Effector CD4-positive, alpha-beta T cell (primary cell): ENCODE measurements at places on chromosomes 7 and 10.
A peak's percentile ranks its signal among the peaks of the same experiment; 100 is the strongest.

DNA sequence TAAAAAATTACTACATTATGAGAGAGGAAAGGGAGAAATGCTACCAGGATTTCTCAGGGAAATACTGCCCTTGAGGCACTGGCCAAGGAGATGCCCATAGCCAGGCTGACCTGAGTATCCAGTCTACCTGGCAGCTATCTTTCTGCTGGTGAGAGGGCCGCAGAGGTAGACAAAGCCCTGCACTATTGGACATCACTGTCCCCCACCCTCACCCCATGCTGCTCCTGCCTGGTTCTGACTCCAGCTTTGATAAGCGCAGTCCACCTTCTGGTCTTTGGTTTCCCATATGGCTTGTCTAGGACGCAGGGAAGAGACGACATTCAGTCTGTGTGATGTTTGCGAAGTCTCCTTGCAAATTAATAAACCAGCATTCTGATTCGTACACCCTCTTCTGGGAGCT is 3.7 kb downstream of the ITPRIP start:
- DNase-seq: no peak

GRCh38 chr7:38709123-38709522 is 78.0 kb upstream of the AMPH start:
- DNase-seq: no peak

- no peak for DNase-seq
Measured at GRCh38 chr10:96831200-96831866, 765 bp upstream of the LCOR start.

GRCh38 chr7:4713183-4713784 is 31.2 kb downstream of the FOXK1 start:
- no peak for DNase-seq

- no peak for DNase-seq
Measured at GRCh38 chr7:15684871-15685270, 1.6 kb downstream of the MEOX2 start.

- DNase-seq: no peak
Measured at GRCh38 chr10:52464368-52465124, 150.5 kb downstream of the DKK1 start.

- no peak for DNase-seq
Measured at GRCh38 chr7:36153571-36154097, 580 bp downstream of the EEPD1 start.

DNA sequence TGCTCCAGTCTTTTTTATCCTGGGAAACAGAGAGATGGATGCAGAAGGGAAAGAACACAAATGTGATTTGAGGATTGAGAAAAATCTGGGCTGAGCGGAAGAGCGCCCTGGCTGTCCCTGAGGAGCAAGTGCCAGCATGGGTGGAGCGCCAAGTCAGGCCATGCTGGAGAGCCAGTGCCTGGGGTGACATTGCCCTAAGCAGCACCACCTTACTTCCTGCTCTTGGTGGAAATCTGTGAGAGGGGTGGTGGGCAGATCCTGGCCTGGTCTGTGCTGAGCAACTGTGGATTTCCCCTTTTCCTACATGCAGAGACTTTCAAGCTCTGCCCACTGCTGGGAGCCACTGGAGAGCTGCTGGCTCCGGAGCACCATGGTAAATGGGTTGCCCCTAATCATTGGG is 36.9 kb downstream of the DDIT4 start:
- DNase-seq: no peak

- DNase-seq: no peak
Measured at GRCh38 chr10:123911866-123912265, 20.3 kb upstream of the CPXM2 start.

GRCh38 chr10:5592070-5592469 is 67.3 kb downstream of the CALML3 start:
- DNase-seq: no peak

GRCh38 chr7:138975343-138976104 is 5.7 kb downstream of the KIAA1549 start:
- DNase-seq: no peak

DNA sequence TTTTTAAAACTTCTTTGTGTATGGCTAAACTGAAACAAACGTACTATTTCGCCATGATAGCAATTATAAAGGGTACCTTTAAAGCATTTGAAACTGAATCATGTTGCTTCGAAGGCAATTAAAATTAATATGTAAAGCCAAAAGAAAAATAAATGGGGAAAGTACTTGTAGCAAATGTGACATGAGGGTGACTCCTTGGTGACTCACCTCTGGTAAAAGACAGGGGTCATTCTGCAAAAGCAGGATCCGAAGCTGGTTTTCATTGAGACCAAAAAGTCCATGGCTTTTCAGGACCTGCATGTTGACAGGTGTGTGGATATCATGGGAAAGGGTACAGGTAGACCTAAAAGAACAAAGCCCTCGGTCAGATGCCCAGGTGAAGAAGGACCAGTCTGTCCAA is 1.5 kb downstream of the ZC3HAV1L start:
- DNase-seq: no peak

DNA sequence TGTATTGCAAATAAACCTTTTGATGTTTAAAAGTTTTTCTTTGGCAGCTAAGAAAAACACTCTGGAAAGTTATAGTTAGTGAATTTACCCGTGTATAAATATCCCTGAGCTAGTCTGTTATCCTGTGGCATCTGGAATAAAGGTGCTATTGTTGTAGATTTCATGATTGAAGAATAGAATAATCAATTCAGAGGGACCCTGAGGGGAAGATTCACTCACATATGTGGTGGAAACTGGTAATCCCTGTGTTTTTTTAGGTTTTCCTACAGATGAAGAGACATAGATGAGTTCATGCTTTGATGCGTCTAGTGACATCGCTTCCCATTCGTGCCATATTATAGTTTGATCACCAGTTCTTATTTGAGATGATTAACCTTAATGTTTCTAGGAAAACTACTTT is 164.6 kb downstream of the TWIST1 start:
- no peak for DNase-seq

- no peak for DNase-seq
Measured at GRCh38 chr7:43141091-43141490, 28.6 kb downstream of the HECW1 start.

DNA sequence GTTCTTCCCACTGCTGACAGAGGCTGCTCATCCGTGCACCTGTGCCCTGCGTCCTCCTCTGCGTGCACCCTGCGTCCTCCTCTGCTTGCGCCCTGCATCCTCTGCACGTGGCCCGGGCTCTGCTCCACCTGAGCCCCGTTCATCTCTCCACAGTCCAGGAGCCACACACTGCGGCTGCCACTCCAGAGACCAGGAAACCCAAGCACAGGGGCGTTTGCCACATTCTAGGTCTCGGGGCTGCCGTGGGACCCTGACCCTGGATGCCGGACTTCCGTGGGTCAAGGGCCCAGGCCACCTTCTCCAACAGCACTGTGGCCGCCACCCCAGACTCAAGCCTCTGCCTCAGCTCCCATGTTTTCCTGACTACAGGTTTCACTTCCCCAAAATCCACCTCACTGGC is 460.4 kb downstream of the PTPRN2 start:
- DNase-seq: no peak

GRCh38 chr10:65602182-65602865 is 1323.5 kb upstream of the LRRTM3 start:
- no peak for DNase-seq

- no peak for DNase-seq
Measured at GRCh38 chr7:66894463-66895080, 26.5 kb upstream of the TMEM248 start.

DNA sequence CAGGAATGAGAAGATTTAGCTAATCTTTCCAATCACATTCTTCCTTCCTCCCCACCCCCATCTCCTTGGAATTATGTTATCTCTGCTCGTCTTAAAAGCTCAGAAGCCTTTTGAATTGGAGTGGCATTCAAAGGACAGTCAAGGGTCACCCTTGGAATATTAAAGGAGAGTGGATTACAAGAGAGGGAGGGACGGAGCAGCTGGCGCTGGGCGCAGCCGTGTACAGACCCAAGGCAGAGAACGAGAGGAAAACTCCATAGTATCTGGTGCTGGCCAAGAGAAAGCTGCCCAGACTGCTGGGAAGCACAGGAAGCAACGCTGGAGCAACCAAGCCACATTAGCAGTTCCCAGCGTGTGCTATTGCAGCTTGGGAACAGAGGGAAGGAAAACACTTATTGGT is 95.7 kb downstream of the POU6F2 start:
- DNase-seq: no peak

- DNase-seq: no peak
Measured at GRCh38 chr7:129769866-129770808, 158.6 kb downstream of the NRF1 start.

- no peak for DNase-seq
Measured at GRCh38 chr10:89281606-89282395, 20.0 kb upstream of the IFIT2 start.

GRCh38 chr10:59885430-59886134 is 20.8 kb downstream of the CCDC6 start:
- no peak for DNase-seq

- DNase-seq: no peak
Measured at GRCh38 chr10:94107191-94107590, 113.5 kb downstream of the PLCE1 start.

DNA sequence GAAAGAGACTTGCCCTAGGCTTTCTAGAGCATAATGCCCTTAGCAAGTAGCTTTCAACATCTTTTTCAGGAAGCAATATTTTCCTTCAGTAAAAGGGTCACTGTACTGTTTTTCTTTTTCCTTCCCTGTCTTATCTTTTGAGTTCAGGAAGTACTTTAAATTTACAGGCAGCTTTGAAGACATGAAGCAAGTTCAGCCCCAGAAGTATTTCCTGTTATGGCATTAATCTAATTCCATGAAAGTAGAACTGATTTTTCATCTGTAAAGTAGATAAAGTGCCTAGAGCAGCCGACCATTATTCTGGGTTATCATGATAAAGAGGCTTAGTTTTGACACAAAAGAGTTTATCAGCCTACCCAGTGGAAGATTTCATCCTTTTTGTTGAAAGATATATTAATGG is 288.2 kb downstream of the ADK start:
- no peak for DNase-seq

- DNase-seq: no peak
Measured at GRCh38 chr7:47664650-47665195, 82.8 kb upstream of the TNS3 start.

GRCh38 chr10:116907245-116907987 is 58.1 kb downstream of the ENO4 start:
- DNase-seq: no peak

DNA sequence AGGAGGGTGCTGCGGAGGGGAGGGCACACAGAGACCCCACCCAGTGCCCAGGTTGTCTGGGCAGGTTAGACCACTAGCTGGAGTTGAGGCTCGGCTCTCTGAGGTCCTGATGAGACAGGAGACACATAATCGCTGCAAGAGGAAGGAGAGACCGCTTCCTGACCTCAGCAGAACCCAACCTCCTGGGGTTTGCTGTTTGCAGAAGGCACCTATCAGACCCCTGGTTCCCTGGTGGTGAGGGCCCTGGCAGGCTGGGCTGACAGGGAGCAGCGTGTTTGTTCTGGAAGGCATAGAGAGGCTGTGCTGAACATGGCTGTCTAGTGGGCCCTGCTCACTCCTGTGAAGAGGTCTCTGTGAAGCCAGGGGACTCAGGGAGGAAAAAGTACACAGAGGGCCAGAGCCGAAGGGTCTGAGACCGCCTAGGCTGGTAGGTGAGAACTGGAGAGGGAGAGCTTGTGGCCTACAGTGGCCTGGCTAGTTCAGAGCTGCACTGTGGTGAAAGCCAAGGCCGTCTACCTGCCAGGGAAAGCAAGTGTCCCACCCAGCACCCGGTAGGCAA is 39.4 kb upstream of the NPFFR1 start:
- no peak for DNase-seq

- DNase-seq: no peak
Measured at GRCh38 chr10:78397786-78398185, 364.1 kb downstream of the RPS24 start.

- DNase-seq: no peak
Measured at GRCh38 chr7:45211066-45211465, 53.5 kb downstream of the RAMP3 start.

DNA sequence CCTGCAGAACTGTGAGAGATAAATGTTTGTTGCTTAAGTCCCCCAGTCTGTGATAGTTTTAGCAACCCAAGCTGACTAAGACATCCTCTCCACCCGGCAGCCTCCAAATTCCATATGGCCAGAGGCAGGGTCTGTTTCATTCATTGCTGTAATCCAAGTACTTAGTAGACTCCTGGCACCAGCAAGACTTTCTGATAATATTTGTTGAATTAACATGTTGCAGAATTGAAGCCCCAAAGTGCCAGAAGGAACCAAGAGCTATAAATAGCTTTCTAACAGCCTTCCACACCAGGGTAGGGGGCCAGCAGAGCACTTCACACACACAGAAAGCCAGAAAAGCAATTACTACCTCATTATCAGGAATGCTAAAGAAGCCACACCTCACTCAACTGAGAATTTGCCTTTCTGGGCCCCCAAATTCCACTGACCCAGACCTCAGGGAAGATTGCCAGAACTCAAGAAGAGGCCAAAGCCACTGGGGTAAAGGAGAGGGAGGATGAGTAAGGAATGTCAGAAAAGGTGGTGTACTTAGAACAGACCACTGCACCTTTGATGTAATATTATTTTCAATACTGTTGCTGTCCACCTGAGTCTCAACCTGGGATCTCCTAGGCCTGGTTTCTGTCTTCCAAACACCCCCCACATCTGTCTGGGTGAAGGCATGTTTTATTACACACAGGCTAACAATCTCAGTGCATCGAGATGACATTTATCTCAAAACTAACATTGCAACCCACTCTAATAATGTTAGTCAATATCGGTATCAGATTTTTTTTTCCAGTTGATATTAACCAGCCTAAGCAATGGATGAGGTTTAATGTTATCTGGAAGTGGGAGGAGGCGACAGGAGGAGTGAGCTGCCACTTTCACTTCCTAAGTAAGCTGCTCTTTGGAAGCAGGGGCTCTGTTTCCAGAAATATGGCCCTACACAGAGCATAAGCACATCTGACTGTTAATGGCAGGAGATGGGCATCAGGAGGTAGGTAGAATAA is 5.5 kb downstream of the NOD1 start:
- DNase-seq: no peak

DNA sequence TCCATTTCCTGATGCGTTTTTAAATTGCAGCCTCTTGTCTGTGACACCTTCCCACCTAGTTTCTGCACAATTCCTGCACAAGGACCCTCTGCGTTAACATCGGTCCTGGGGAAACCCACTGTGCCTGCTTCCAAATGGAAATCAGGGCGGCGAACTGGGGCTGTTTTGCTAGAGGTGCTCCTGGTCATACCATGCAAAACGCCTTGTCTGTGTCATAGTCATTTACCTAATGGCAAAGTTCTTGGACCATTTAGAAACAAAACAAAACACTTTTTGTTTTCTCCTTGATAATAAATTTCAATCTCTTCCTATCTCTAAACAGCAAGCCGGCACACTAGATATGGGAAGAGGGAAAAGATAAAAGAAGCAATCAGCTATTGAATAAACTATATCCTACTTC is 206.9 kb upstream of the KLF14 start:
- no peak for DNase-seq

GRCh38 chr7:82572195-82572880 is 128.8 kb upstream of the CACNA2D1 start:
- peak; percentile 45 for DNase-seq

DNA sequence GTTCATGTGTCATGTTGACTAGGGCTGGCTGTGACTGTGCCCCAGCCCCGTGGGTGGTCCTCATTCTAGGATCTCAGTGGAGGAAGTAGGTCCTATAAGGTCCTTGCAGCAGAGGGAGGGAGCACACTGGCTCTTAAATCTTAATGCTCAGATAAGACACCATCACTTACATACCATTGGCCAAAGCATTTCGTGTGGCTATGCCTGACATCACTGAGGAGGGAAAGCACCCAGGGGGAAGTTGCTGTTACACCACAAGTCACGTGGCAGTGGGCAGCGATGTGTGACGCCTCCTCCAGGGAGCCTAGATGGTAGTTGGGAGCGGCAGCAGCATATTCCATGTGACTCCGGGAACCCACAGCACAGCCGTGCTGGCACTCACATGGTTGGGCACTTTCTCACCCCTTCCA is 224.7 kb upstream of the SH2B2 start:
- no peak for DNase-seq

GRCh38 chr7:150860291-150860977 is 8.1 kb downstream of the AOC1 start:
- no peak for DNase-seq
